Activated naive CD8-positive, alpha-beta T cell treated with anti-CD3 and anti-CD28 coated beads, Interleukin-2, amount 10 ng/mL, durations not matched to agents 7 days and 5 days (primary cell): ENCODE measurements at places on chromosomes 5 and 9. TPM values are rescaled to one million over a fixed set of nuclear protein-coding genes. Genes with fewer than 3 reads are reported as not detected.

- H3K27me3 ChIP-seq, result no peaks in the 10 kb centered on the region
- no peaks in the 10 kb centered on the region for H3K36me3 ChIP-seq
- peaks cover 16% of the 10 kb centered on the region for H3K4me1 ChIP-seq
- no peak overlapping the region for H3K27ac ChIP-seq
- DNase-seq, result no peak
Measured at GRCh38 chr5:39228596-39228995, 9.2 kb upstream of the FYB1 start.

- H3K27ac ChIP-seq, result no peak overlapping the region
- no peaks in the 10 kb centered on the region for H3K27me3 ChIP-seq
- H3K4me3 ChIP-seq, result no peak overlapping the region
- H3K4me1 ChIP-seq, result no peaks in the 10 kb centered on the region
- no peaks in the 10 kb centered on the region for H3K36me3 ChIP-seq
- DNase-seq, result no peak
Measured at GRCh38 chr9:80382211-80382891, 810.6 kb downstream of the TLE4 start.

GRCh38 chr9:87515588-87516221 lies 18.0 kb downstream of the DAPK1 start:
- H3K27me3 ChIP-seq, result peaks cover 4% of the 10 kb centered on the region
- no peaks in the 10 kb centered on the region for H3K36me3 ChIP-seq
- H3K4me1 ChIP-seq, result no peaks in the 10 kb centered on the region
- DNase-seq, result no peak
- no peak overlapping the region for H3K27ac ChIP-seq

DNA sequence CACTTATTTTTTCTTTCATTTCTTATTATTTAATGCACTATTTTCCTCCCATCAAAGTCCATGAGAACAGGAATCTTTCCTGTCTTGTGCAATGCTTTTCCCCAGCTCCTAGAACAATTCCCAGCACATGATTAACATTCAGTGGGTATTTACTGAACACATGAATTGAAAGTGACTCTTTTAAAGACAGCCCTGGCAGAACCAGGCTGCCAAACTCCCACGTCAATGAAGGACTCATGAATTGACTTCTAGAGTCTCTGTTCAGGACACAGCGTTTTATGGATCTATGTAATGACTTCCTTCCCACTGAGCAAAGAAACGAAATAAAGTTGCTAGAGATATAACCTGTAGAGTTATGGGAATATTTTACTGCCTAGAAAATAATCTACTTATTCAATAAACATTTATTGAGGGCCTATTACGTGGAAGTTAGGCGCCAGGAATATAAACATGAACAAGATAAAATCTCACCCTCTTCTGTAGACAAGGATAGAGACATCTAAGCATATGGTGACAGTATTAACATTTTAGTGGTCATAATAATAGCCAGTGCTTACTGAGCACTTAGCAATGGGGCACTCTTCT lies 485.9 kb upstream of the KLF4 start:
- no peak for DNase-seq
- H3K36me3 ChIP-seq, result no peaks in the 10 kb centered on the region
- H3K27ac ChIP-seq, result no peak overlapping the region
- no peak overlapping the region for H3K4me3 ChIP-seq

DNA sequence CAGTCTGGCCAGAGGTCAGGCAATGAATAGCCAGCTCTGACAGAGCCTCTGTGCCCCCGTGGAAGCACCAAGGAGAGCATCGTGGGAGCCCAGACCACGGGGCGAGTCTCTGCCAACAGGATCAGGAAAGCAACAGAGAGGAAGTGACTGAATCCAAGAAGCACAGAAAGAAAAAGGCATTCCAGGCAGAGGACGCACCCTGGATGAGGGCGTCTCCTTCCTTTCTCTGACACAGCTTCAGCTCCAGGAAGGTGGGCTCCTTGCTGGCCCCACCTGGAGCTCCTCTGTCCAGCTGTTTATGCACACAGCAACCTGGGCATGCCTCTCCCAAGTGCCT lies 16.6 kb downstream of the HK3 start:
- peaks cover 7% of the 10 kb centered on the region for H3K4me1 ChIP-seq
- no peaks in the 10 kb centered on the region for H3K36me3 ChIP-seq
- H3K4me3 ChIP-seq, result no peak overlapping the region
- H3K27me3 ChIP-seq, result no peaks in the 10 kb centered on the region

DNA sequence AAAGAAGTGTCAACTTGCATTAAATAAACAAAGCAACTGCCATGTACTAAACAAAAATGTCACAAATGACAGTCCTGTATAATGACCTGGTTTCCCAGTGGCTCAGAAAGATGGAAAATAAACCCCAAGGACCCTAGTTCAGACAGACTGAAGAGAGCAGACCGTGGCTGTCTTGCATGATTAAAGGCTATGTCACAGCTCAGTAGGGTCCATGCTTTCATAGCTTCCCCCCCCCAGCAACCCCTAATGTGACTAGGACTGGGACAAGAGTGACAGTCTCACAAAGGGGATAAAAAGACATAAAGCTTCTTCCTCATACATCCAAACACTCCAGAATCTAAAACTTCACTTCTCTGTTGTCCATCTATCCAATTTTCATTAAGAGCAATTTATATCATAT lies 113.6 kb downstream of the NR6A1 start:
- H3K4me3 ChIP-seq, result no peak overlapping the region
- peaks cover 23% of the 10 kb centered on the region for H3K4me1 ChIP-seq
- H3K27me3 ChIP-seq, result no peaks in the 10 kb centered on the region
- H3K27ac ChIP-seq, result no peak overlapping the region

DNA sequence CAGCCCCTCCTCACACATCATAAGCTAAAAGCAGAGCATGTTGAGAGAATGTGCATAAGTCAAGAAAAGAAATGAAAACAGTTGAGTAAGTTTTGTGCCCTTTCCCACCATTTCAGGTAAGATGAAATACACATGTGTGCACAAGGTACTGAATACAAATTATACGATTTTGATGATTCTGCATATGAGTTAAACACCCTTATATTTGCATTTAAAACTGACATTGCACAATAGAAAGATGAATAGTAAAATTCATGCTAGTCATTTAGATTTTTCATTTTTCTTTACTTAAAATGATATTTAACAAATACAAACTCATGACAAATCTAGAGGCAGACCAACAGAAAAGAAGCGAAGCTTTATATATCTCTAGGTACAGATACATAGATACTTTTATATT lies 24.9 kb upstream of the PSD2 start:
- H3K36me3 ChIP-seq, result no peaks in the 10 kb centered on the region
- H3K27ac ChIP-seq, result no peak overlapping the region
- no peak overlapping the region for H3K4me3 ChIP-seq
- DNase-seq, result no peak
- peaks cover 9% of the 10 kb centered on the region for H3K4me1 ChIP-seq
- peaks cover 9% of the 10 kb centered on the region for H3K27me3 ChIP-seq

DNA sequence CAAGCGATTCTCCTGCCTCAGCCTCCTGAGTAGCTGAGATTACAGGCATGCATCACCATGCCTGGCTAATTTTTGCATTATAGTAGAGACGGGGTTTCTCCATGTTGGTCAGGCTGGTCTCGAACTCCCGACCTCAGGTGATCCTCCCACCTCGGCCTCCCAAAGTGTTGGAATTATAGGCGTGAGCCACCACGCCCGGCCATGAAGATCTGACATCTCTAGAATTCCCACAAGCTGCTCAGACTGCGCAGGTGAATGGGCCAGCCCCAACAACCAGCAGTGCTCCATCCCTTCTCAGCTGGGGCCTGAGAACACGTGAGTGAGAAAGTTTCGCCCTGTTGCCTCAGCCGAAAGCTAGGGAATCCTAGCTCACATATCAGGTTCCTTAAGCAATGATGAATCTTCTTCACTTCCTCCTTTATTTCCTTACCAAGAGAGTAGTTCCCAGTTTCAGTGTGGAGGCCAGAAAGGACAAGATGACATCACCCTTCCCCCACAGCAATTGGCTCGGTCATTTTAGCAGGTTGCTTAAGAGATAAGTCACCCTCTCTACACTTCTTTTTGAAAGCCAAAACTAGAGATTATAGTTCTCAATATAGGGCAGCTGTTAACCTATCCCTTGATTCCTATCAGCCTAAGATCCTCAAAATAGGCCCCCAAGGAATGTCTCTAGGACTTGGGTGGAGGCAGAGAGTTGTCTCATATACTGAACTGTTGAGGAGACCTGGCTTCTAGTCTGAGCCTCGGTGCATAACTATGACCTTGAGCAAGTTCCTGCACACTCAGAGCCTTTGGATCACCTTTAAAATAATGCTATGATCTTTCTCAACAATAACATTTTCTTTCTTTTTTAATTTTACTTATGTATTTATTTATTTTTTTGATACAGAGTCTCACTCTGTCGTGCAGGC lies 23.9 kb upstream of the PPP2CA start:
- no peak overlapping the region for H3K27ac ChIP-seq
- H3K4me1 ChIP-seq, result no peaks in the 10 kb centered on the region
- H3K27me3 ChIP-seq, result no peaks in the 10 kb centered on the region
- no peak for DNase-seq
- H3K36me3 ChIP-seq, result no peaks in the 10 kb centered on the region

GRCh38 chr5:150497989-150498317 lies 10.0 kb upstream of the NDST1 start:
- H3K27me3 ChIP-seq, result no peaks in the 10 kb centered on the region
- no peaks in the 10 kb centered on the region for H3K4me1 ChIP-seq
- H3K4me3 ChIP-seq, result no peak overlapping the region
- no peak for DNase-seq
- H3K27ac ChIP-seq, result no peak overlapping the region

- peaks cover 4% of the 10 kb centered on the region for H3K27me3 ChIP-seq
- no peak overlapping the region for H3K27ac ChIP-seq
- peak; percentile 10 for DNase-seq
- no peak overlapping the region for H3K4me3 ChIP-seq
- no peaks in the 10 kb centered on the region for H3K4me1 ChIP-seq
Measured at GRCh38 chr5:172508471-172509404, 54.4 kb upstream of the SH3PXD2B start.

DNA sequence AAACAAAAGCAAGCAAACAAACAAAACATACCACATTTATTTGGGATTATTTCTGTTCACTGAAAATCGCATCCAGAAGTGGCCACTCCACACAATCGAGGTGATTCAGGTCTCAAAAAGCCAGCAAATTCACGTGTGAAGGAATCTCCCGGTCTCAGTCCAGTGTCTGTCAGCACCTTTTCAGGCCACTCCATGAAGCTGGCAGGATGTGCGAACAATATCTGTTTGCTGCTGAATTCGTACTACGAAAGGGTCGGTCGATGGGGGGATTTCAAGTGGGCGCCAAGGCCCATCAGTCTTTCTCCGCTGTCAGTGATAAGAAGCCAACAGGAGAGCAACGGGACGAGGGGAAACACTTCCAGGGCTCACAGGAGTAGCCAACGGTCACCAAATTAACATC lies 505.1 kb downstream of the IRX1 start:
- no peaks in the 10 kb centered on the region for H3K36me3 ChIP-seq
- no peak overlapping the region for H3K27ac ChIP-seq
- DNase-seq, result no peak
- H3K27me3 ChIP-seq, result no peaks in the 10 kb centered on the region
- no peaks in the 10 kb centered on the region for H3K4me1 ChIP-seq

PRR16 gene
- not detected for total RNA-seq

NUTM2G gene
- not detected for total RNA-seq

TRIP13 gene
- 20.9 TPM for total RNA-seq

CAMK4 gene
- 132 TPM for total RNA-seq

PCDHA9 gene
- not detected for total RNA-seq

PRKAA1 gene
- 86.7 TPM for total RNA-seq

CCNO gene
- total RNA-seq, result not detected

CDH10 gene
- total RNA-seq, result not detected

ECSCR gene
- not detected for total RNA-seq
